HT1080 (cell line): ENCODE measurements at places on chromosomes 5 and 9.
A peak's percentile ranks its signal among the peaks of the same experiment; 100 is the strongest.

DNA sequence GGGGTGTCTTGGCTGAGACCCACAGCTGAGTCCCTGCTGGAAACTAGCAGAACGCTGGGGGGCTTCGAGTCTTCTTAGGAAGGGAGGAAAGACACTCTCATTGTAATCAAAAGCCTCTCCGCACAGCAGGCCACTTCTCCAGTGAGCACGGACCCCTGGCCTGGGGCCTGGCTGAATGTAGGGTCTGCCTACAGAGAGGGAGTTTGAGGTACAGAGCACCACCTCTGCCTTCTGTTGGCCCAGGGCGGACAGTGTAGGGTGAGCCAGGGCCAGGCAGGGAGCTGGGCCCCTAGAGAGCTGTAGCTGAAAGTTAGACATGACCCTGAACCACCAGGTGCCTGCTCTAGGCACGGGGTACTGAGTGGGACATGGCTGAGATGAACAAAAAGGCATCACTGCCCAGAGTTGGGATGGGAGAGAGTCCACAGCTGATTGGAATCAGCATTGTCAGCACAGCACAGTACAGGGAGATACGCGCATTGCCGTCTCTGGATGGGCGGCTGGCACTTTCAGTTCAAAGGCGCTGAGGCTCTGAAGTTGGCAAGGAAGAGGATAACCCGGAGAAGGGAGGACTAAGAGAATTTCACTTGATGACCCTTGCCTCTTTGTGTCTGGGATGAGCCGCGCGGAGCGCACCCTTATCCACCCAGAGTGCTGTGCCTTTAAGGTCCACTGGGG, 363 bp upstream of the SLC25A48 start:
- no peak for DNase-seq

GRCh38 chr9:117587263-117587662, 116.9 kb upstream of the TLR4 start:
- no peak for DNase-seq

GRCh38 chr5:44538797-44539601, 149.8 kb upstream of the FGF10 start:
- DNase-seq: no peak

DNA sequence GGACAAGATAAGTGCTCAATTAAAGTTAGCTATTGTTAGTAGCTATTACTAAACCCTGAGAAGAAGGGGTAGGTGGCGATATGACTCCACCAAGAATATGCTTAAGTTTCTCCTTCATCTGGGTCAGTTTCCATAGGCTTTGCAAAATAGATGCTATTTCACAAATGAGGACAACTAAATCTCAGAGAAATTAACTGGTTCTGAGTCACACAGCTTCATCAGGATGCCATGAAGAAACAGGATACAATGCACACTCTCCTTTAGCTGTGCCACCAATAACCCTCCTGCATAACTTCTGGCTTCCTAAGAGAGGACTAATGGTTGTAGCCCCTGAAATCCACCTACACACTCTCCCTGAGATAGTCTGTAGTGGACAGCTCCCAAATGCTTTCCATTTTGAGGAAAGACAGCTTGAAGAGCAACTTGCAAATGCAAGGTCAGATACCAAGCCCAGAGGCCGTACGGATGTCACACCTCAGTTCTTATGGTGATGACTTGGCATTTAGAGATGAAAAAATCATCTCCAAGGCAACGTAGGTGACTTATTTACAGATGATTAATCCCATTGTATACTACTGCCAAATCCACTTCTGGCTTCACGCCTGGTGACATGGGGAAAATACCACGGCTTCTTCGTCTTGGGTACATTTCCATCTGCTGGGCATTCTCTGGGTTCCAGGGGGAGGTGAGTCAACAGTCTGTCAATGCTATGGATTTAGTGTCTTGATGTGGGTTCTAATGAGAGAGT, 251.4 kb upstream of the IL12B start:
- peak; percentile 97 for DNase-seq

DNA sequence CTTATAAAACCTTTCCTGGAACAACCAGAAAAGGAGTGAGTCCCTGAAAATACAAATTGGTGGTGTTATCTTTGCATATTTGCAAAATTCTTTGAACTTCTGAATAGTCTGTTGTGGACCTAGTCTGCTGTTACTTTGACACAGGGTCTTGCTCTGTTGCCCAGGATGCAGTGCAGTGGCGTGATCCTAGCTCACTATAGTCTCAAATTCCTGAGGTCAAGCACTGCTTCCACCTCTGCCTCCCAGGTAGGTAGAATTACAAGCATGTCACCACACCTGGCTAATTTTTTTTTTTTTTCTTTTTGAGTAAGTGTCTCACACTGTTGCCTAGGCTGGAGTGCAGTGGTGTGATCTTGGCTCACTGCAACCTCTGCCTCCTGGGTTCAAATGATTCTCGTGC, 43.7 kb upstream of the SPRY4 start:
- no peak for DNase-seq

GRCh38 chr5:22577006-22577405, 276.1 kb downstream of the CDH12 start:
- DNase-seq: no peak

DNA sequence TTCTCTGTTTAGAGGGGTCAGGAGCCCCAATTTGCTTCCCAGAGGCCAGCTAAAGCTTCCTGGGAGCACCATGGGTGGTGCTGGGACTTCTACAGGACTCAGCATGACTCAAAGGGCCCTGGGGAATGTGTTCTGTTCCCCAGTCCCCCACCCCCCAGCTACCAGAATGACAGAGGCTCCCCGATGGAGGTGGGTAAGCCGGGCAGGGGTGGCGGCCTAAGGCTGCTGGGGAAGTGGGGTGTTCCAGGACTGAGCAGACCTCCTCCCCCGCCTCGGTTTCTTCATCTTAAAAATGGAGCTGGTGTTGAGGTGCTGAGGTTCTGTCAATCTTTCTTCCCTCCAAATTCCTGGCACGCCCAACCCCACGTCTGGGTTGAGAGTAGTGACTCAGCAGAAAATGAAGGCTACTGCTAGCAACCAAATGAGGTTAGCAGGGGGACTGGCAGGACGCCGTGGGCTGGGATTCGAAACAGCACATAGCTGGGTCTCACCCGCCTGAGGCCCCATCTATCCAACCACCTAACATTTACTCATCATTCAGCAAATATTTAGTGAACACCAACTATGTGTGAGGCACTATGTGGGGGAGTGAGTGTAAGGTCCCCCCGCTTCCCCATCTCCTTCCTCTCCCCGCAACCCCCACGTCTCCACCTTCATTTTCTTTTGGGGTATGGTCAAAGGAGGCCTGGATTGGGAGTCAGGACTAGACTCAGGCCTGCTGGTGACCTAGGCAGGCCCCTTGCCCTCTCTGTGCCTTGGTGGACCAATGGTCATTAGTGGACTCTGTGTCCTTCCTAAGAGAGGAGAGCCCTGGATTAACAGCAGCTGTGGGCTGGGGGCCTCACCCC, 50.2 kb downstream of the C9orf50 start:
- DNase-seq: peak; percentile 39

DNA sequence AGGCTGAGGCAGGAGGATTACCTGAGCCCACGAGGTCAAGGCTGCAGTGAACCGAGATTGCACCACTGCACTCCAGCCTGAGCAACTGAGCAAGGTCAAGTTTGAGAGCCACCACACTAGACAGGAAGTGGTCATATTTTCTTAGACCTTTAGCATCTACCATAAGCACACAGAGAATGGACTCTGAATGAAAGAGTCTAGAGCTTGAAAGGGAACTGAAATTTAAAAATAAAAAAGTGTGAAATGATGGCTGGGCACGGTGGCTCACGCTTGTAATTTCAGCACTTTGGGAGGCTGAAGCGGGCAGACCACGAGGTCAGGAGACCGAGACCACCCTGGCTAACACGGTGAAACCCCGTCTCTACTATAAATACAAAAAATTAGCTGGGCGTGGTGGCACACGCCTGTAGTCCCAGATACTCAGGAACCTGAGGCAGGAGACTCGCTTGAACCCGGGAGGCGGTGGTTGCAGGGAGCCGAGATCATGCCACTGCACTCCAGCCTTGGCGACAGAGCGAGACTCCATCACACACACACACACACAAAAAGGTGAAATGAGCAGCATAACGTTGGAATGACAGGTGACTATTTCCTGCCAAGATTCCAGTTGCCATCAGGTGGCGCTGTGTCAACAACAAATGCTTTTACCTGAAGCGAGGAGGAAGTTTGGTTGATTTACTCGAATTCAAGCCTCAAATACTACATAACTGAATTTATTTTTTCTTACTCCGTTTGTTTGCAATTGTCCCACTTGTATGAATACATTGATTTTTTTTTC, 21.3 kb upstream of the AK3 start:
- DNase-seq: peak; percentile 64

DNA sequence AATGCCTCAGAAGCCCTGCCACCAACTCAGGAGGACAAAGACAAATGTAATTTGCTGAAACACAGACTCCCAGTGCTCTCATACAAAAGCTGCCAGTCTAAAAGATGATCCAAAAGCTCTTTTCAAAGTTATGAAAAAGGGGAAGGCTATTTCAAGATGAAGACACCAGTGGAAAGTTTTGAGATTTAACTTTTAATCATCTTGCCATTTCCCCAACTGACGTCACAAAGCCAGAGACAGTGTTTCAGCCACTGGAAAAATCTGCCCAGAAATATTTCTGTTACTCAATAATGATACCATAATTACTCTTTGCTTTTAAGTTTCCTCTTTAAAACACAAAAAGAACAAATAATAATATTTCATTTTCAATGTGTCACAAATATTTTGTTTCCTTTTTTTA, 20.9 kb downstream of the ENG start:
- DNase-seq: no peak

DNA sequence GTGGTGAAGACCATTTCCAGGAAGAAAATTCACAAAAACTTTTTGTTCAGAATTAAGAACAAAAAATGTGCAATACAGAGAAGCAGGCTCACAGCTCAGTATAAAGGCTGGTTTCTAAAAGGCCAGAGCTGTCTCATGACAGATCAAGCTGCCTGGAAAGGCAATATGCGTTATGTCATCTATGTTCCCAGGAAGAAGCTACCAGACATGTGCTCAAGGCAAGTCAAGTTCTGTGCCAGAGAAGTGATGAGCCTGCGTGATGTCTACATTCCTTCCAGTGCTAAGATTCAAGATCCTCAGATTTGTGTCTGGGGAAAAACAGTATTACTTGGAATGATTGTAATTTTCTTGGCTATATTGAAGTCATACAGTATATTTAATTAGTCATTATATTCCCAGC, 104.3 kb downstream of the PDE4D start:
- DNase-seq: no peak

- no peak for DNase-seq
These were observed 12.9 kb downstream of the CLINT1 start for GRCh38 chr5:157845914-157846598.

DNA sequence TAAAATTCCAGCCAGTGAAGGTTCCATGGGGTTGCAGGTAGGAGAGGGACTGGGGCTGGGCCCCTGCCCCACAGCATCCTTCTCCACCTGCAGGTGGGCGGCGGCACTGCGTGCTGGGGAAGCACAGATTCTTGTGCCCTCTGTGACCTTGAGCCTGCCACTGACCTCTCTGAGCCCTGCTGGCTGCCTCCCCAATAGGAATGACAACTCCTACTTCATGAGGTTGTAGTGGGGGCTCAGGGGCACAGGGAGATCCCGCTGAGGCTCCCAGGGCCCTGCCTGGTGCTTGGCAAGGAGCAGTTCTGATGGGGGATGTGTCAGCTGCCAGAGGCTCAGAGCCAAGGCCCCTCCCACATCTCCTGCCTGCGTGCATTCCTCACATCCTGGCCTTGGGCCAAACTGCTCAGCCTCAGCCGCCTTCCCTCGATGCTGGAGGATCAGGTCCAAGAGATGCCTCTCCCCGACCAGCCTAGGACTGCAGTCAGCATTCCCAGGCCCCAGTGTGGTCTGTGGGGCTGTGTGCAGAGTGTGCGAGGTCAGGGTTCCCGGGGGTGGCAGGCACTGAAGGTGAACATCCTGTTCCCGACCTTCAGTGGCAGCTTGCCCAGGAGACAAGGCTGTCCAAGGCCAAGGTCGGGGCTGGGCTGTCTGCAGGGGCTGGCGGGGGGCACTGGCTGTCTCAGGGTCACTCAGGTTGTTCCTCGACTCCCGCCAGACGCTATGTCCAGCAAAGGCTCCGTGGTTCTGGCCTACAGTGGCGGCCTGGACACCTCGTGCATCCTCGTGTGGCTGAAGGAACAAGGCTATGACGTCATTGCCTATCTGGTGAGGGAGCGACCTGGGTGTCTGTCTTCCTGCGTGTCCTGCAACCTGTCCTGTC, 7.0 kb downstream of the ASS1 start:
- DNase-seq: peak; percentile 89

- peak; percentile 22 for DNase-seq
These were observed 25.7 kb downstream of the PCDHGC5 start for GRCh38 chr5:141514330-141515133.

GRCh38 chr9:16654596-16655126, 215.8 kb downstream of the BNC2 start:
- DNase-seq: no peak

DNA sequence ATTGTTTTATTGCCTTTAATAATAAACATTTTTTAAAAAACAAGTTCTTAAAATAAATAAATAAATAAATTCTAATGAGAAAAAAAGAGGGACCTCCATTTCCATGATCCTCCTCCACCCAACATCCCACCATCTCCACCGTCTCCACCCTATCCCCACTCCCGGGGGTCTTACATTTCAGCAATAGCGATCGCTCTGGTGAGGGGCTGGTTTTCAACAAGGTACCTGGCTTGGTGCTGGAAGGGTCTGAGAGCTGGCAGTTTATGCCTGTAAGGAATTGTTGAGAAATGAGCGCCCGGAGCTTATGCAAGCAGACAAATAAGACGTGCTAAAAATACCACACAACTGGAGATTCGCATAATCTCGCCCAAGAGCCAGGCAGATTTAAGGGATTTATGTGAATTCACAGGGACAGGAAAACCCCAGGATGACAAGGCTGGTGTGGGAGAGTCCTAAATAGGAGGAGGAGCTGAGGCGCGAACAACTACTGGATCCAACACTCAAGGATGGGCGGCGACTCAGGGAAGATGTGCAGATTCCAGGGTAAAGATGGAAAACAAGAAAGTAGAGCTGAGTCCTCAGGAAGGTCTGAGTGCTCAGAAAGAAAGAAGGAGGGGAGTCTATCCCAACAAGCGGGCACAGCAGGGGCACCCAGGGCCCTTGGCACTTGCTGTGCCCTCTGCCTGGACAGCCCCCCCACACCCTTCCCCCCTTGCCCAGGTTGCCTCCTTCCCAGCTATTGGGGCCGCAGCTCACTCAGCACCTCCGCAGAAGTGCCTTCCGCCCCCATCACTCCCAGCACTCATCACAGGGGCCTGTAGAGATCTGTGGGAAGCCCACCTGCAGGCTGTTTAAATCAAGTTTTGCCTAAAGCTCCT, 27.0 kb downstream of the TRIM14 start:
- no peak for DNase-seq

GRCh38 chr5:169788168-169788567, 151.1 kb downstream of the DOCK2 start:
- peak; percentile 82 for DNase-seq

- no peak for DNase-seq
These were observed 95.8 kb downstream of the PLPP1 start for GRCh38 chr5:55438998-55439397.

GRCh38 chr5:172412724-172413286, 41.5 kb downstream of the SH3PXD2B start:
- peak; percentile 91 for DNase-seq

- DNase-seq: no peak
These were observed 65.2 kb upstream of the PHF24 start for GRCh38 chr9:34892886-34893285.
